ENCODE measurements at places on chromosomes 3 and 15.

GRCh38 chr15:66704019-66704802 lies 2.2 kb downstream of the SMAD6 start:
- DNase-seq: no peak

- peak; percentile 22 for DNase-seq
These were observed 85.1 kb downstream of the PDCD6IP start for GRCh38 chr3:33883538-33883950.

DNA sequence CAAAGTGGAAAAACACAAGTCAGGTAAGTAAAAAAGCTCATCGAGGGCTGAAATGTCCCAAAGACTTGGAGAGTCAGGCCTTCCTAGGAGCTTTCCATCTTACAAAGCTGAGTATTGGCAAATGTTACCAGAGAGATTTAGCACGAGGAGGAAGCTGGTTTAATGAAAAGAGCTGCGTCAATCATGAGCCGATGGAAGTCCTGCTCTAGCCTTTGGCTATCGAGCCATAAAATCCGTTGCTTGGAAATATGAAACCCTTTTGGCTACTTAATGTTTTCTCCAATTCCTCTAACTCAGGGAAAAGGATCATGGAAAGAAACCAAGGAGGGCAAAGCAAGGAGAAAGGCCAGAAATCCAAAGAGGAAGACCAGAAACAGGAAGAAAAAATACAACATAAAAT lies 1074.6 kb downstream of the FHIT start:
- DNase-seq: no peak

DNA sequence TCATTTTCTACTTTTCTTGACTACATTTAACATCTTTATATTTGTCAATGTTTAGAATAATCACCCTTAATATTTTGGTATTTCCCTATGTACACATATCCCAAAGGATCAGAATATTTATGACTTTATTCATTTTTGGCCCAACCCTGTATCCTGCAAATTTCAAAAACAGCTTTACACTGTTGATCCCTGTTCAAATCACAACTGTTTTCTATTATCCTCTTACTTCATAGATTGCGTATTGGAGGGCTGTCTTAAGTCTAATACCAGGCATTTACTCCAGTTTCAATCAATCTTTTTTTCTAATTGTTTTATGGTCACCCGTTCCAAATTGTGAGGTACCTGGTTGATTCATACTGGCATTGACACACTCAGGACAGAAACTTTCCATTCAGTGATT lies 107.9 kb downstream of the RPL22L1 start:
- DNase-seq: no peak

GRCh38 chr3:177349384-177349783 lies 152.1 kb upstream of the TBL1XR1 start:
- DNase-seq: no peak

DNA sequence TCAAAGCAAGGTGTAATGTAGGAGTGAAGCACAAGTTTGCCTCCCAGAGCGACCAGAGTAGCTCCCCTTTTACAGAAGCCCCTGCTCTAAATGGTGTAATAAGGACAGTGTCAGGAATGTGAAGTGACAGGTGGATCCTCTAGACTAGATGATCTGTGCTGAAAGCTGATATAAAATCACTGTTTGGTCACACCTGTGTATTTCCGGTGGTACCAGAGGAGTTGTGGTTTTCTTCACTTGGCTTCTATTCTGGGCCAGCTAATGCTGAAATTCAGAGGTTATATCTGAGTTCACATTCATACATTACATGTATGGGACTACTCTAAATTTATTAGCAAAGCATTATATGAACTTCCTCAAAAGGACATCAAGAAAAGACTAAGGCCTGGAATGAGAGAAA lies 117.4 kb downstream of the IL1RAP start:
- no peak for DNase-seq

GRCh38 chr3:161498259-161498921 lies 1.8 kb downstream of the OTOL1 start:
- DNase-seq: no peak

DNA sequence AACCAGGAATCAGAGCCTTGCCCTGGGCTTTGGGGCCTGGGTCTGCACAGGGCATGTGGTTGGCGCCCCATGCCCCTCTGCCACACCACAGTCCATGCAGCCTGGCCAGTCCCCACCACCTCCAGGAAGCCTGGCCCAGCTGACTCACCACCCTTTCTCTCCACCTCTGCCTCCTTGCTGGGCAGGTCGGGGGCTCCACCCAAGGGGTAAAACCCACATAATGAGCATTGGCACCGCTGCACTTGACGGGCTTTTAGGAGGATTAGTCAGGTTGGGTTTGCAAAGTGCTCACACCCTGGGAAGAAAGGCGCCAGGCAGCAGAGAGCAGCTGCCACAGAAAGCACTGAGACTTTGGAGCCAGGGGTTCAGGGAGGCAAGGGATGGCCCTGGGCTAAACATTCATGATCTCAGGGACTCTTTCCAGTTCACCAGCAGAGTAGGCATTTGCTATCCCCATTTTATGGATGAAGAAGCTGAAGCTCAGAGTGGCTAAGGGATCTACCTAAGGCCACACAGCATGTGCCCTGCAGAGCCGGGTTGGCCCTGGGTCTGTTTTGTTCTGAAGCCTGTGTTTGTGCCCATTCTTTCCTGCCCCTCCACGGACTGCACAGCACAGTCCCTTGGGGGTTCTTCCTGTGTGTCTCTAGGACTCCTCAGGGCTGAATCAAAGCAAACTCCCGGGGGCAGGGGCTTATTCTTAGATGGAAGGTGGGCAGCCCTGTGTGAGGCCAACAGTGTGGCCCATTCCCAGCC lies 113.4 kb downstream of the ETFA start:
- peak; percentile 71 for DNase-seq

DNA sequence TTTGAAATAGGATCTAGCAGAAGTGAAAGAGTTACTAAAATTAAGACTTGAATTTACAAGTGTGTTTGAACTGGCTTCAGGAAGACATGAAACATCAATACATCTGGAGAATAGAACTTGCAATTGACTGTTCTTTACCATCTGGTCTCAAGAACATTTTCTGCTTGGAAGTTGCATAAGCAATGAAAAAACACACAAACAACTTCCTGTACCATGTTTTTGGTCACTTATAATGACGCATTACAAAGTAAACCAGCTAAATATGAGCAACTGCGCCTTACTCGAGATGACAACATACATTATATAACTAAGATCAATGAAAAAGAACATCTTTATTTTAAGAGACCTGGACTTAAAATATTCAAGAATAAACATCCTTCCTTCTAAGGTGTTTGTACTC lies 112.5 kb downstream of the TIGIT start:
- DNase-seq: no peak

GRCh38 chr3:31755926-31756658 lies 223.4 kb downstream of the STT3B start:
- DNase-seq: no peak

GRCh38 chr3:180870008-180870699 lies 42.3 kb upstream of the FXR1 start:
- DNase-seq: no peak

DNA sequence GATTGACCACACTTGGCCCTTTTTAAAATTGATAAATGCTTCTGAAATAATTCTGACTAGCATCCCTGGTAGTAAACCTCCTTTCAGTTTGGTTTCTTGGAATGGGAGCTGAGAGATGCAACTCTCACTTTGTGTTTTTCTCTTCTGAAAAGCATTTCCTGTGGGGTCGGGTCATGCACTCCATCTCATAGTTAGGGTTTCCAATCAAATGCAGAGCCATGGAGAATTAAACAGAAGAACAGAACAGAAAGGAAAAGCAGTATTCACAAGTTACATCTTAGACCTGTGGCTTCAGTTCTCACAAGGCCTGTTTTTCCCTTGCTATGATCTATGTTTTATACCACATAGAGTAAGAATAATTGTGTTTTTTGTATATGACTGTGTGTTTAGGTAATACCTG lies 39.7 kb downstream of the SENP2 start:
- no peak for DNase-seq

DNA sequence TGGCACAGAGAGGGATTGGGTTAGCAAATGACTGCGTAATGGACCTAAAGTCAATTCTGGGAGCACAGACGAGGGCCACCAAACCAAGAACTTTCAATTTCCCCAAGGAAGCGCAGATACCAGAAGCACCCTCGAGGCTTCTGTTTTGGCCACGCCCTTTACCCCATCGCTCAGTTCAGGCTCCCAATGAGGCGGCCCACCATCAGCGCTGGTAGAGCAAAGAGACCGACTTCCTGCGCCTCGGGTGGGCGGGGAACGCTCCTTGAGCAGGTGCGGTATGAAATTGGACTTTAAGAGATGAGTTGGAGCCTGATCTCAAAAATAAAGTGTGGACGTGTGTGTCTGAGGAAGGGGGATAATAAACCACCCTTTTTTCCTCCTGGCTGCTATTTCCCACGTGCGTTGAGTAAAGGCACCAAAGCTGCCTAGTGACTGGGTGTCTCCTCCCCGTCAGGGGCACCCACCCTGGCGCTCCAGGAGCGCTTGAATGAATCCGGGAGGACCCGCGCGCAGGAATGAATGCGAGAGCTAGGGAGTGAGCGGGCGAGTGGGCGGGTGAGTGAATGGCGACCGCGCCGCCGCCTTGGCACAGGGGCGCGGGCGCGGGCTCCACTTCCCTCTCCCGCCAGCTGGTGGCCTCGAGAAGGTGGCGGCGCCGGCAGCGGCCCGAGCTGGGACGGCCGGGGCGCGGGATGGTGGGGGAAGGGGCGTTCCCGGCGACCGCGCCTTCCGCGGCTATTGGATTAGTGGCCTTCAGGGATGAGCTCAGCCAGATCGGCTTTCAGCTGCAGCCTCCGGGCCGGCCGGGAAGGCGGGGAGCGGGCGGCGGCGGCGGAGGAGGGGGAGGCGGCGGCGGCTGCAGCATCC lies at the start of gene SPSB4:
SPSB4 (plus strand) TSS at position 772 of the 867 bp plus-strand sequence. CDS start 14,758 bp downstream, outside the sequence.
- DNase-seq: no peak

GRCh38 chr3:81300324-81300927 lies 461.0 kb downstream of the GBE1 start:
- no peak for DNase-seq

DNA sequence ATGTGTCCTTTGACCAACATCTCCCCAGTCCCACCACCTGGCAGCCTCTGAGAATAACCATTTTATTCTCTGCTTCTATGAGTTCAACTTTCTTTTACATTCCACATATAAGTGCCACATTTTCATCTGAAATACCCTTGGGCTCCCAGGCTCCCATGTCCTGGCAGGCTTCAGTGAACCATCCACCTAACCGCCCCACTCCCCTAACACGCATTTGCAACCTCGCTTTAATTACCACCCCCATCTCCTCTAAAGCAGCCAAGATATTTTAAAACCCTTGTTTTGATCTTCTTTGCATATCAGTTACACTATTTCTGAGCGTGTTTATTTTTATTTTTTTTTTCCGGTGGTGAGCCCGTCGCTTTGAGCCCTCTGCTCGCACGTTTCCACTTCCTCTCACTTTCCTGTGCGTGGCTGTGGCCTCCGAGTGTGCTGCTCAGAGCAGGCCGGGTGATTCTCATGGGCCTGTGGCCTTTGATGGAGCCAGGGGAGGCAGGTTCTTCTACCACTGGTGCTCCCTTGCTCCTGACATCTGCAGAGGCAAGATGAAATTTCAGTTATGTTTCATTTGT lies 195.4 kb upstream of the LPP start:
- no peak for DNase-seq

Data from H54 (cell line).